ENCODE measurements at places on chromosomes 4 and X. TPM values are rescaled to one million over a fixed set of nuclear protein-coding genes. Genes with fewer than 3 reads are reported as not detected.

The SPANXD gene
- not detected for total RNA-seq

The SFRP2 gene
- 1.6 TPM for total RNA-seq

The TEX13C gene
- not detected for total RNA-seq

The PAGE5 gene
- not detected for total RNA-seq

The ERCC6L gene
- total RNA-seq, result 0.94 TPM

The USP26 gene
- total RNA-seq, result under 0.01 TPM

The MAGEA10 gene
- total RNA-seq, result not detected

The NPY2R gene
- 1.3 TPM for total RNA-seq

The NMU gene
- total RNA-seq, result 2.2 TPM

The CCKAR gene
- 0.31 TPM for total RNA-seq

Data from parietal lobe (tissue), 2 donors.